ENCODE measurements at places on chromosomes 7 and 10.

DNA sequence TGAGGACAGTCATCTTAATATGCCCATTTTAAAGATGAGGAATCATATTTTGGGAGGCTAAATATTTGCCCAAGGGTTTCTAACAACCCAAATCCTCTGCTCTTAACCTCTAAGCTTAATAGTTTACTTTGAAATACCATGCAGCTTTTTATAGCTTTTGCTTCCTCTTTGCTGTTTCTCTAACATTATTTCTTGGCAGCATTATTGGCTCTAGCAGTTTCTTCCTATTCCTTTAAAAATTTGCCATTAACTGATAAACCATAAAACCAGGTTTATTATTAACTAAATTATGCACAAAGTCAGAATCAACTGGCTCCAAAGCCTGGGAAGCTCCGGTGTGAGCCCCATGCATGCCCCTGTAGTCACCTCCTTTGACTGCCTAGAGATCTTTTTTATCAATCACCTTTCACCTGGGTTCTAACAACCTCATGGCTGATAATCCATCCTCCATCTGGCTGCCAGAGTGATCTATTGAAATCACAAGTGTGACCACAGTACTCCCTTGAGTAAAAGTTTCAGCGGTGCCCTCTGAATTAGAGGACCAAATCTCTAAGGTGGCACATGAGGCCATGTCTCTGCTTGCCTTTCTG is 62.4 kb downstream of the ITGB8 start:
- DNase-seq, result no peak

- DNase-seq, result no peak
These were observed 28.0 kb downstream of the LMTK2 start for GRCh38 chr7:98134420-98135228.

- DNase-seq, result no peak
These were observed 16.2 kb downstream of the BEND7 start for GRCh38 chr10:13512564-13512963.

DNA sequence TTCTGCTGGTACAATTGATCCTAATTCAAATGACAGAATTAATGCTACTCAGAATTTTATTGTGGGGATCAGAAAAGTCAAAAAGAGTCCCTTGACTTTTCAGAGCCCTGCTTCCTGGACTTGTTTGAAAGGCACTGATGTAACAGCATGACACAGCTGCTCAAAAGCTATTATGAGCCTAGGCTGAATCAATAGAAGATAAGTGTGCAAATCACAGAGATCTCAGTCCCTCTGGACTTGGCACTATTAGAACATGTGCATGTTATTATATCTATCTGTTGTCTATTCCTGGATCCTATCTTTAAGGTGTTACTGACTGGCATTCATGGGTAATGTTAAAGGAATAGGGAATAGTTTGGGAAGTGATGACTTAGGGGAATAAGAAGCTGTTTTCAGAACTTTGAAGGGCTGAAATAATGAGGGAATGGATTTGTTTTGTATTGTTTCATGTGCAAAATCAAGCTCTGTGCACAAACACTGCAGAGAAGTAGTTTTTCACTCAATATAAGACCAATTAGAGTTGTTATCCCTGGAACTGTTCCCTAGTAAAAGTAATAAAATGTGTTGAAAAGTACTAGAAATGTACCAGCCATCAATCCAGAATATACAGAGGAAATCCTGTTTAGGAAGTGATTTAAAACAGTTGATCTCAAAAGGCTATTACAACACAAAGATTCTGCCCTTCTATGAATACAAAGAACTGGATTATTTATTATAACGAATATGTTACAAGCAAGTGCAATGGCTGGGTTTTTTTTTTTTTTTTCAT is 814.9 kb upstream of the C7orf33 start:
- no peak for DNase-seq

DNA sequence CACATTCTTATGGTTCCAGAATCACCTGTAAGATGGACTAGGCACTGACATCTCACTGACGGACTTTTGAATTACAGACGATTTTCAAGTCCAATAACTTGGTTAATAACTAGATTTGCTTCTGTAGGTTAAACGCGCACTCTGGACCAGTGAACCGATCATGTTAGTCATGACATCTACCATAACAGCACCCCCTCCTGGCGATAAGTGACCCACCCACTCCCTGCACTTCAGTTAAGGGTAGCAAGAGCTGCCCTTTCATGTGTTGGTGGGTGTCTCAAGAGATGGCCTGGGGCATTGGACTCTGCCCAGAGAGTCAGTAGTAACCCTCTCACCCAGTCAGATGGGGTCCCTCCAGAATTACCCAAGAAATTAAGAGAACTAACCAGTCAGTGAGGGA is 12.9 kb downstream of the GRM8 start:
- DNase-seq, result peak; percentile 66

- no peak for DNase-seq
These were observed 173.3 kb downstream of the ELFN1 start for GRCh38 chr7:1843271-1843861.

- DNase-seq, result no peak
These were observed 103.0 kb upstream of the LSM8 start for GRCh38 chr7:118080947-118081346.

DNA sequence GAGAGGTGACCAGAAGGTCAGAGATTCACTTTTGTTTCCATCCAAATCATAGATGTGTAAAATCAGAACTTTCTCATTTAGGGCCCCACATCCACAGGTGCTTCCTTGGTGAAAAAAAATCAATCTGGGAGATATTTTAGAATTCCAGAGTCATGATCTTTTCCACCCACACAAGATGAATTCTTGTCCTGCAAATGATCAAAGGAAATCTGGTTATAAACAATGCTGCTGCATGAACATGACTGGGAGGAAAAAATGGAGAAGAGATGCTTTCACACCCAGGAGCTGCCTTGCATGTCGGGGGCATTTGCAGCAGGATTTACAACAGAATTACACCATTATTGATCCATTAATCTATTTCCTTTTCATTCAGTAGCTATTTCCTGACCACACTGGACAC is 106.5 kb upstream of the TMEM72 start:
- no peak for DNase-seq

DNA sequence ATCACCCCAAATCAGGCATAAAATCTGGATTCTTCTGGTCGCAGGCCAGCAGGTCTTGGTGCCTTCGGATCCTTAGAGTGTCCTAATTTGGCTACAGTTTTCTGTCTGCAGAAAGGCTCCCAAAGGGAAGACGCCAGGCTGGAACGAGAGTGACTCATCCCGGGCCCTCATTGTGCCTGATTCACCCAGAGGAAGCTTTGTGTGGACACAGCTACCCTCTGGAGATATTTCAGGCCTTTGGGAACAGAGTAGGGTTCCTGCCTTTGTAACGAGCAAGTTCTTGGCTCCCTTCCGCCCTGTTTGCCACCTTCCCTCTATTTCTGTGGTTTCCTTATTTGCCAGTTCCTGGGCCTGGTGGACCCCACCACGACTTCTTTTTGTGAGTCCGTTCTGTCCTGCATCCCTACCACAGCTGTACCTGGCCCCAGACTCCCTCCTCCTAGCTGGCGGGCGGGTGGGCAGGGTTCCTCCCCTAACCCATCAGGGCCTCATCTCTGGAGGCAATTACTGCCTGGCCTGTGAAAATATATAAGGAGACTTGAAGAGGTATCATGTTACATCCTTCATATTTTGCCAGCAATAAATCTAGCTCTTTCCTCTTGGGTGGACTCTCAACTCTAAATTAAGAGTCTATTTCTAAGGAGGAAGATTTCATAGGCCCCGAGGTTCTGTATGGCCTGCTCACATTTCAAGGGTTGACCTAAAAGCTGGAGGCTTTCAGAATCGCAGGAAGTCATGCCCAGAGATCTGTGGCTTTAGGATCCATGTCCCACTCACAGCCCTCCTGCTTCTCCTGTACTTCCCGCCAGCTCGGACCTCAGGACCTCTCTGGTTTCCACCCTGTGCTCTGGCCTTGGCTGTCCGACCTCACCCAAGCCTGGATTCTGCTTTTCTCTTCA is 219.2 kb upstream of the ZNF32 start:
- DNase-seq, result no peak

- DNase-seq, result no peak
These were observed 273.7 kb downstream of the CCDC3 start for GRCh38 chr10:12727832-12728215.

GRCh38 chr10:130882906-130883305 is 428.6 kb downstream of the TCERG1L start:
- no peak for DNase-seq

- peak; percentile 35 for DNase-seq
These were observed 181.6 kb downstream of the PTPN20 start for GRCh38 chr10:47092831-47093230.

DNA sequence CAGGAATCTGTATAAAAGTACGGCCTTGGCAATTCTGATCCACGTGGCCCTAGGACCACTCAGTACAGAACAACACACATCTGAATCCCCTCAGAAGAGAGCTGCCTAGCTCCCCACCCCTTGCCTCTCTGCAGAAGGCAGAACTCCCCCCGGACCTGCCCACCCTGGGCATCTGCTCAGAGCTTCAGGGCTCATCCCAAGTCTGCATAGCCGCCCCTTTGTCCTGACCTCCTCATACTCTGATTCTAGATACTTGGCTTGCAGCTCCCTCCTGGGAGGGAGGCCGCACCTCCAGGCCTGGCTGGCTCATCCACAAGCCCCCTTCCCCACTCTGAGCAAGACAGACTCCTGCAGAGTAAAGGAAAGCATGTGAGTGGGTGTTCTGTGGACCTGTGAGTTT is 49.6 kb downstream of the GRID1 start:
- DNase-seq, result no peak

GRCh38 chr7:41133690-41134299 is 569.1 kb downstream of the INHBA start:
- DNase-seq, result no peak

- DNase-seq, result no peak
These were observed 5.0 kb upstream of the TSPAN15 start for GRCh38 chr10:69446229-69446628.

- DNase-seq, result no peak
These were observed 338.9 kb upstream of the IGFBP3 start for GRCh38 chr7:46259947-46260346.

DNA sequence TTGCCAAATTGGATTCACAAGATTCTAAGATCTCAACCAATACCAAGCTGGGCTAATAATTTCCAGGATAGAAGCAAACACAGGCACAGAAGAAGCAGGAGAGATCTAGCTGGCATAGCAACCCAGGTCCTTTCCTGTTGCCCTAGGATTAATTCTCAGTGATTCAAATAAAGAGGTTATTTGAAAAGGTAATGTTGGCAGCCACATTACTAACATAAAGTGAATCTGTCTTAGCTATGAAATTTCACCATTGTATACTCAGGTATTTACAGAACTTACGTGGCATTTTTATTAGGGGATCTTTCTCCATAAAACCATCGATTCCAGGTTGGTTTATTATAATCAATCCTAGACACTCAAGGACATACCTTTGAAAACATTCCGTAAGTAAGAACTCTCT is 379.3 kb upstream of the POM121L12 start:
- no peak for DNase-seq

DNA sequence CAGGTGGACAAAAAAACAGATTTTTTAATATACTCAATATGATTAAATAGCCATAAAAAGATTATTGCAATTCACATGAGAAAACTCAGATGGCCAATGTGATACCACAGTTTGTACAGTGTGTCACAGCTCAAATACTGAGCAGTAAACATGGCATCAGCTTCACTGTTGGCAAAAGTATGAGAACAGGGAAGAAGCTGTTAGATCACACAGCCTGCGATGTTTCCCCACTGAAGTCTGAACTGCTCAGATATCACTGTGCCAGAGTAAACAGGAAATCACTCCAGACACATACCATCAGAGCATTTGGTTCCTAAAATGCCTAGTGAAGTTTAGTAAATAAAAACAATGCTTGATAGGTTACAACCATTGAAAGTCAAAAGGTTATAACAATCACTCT is 347.8 kb downstream of the ETV1 start:
- DNase-seq, result no peak

DNA sequence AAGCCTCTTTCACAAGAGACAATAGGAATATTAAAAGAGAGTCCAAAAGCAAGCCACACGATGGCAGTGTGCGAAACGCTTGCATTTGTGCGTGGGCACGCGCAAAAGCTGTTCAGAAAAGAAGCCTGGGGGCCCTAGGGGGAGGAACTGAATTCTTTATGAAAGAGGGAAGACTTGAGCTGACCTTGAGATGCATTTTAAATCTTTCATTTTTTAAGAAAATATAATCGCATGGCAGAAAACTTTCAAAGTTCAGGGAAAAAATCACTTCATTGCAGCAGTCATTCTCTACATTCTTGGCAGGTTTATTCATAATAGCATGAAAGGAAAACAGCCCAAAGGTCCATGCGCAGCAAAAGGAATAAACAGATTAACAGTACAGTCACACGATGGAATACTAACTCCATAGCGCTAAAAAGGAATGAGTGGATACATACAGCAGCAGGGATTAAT is 206.5 kb upstream of the PRKCQ start:
- no peak for DNase-seq

GRCh38 chr10:104232613-104233102 is 494 bp upstream of the CFAP43 start:
- no peak for DNase-seq

GRCh38 chr10:75347186-75347585 is 54.4 kb downstream of the ZNF503 start:
- no peak for DNase-seq

GRCh38 chr7:47360301-47360900 is 221.5 kb downstream of the TNS3 start:
- DNase-seq, result no peak

DNA sequence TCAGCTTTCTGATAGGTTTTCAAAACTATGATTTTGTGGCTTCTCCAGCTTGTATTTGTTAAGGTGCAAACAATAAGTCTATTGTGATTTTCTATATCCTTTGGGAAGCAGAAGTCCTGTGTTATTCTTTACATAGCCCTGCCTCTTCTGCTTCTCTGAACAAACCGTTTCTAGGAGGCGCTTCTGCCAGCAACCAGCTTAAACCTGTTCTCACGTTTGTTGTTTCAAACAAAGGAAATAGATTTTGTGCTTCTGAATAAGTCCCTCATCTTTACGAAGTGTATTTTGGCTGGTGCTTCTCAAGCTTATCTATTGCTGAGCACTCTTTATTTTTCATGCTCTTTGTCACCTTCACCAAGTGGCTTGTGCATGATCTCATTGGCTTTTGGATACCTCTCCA is 61.0 kb downstream of the VTI1A start:
- no peak for DNase-seq

- DNase-seq, result no peak
These were observed 88.7 kb downstream of the OSBPL3 start for GRCh38 chr7:24891311-24891735.

DNA sequence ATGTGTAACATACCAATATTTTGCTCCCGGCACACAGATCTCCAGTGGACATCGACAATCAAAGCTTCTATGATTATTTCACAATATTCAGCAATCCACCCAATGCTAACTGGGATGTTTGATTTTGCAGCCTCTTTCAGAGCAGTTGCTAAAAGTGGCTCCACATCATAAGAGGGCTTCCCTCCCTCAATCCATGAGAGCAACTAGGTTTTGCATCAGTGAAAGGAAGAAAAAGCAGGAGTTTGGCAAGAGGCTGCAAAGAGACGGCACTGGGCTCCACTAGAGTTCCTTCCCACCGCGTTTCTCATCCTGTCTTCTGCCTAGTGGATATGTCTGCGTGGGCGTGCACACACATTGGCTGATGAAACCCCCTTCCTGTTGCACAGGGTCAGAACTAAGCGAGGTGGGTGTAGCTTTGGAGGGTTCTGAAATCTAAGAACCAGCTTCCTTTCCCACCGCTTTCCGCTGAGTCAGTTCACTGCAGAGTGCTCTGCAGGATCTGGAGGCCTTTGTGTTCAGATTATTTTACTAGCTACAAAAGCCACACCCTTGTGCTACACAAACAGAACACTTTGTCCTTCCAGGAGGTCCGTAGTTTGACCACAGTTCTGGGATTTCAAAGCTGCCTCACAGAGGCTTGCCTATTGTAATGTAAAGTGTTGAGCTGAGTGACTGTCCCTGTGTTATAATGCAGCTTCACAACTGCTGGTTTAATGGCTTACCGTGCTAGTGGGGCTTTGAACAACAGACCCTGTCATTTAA is 28.1 kb downstream of the ARL4A start:
- no peak for DNase-seq
